ENCODE measurements at places on chromosomes 7 and 10.

- peak; percentile 52 for DNase-seq
Observed at GRCh38 chr10:26430641-26431163, 7.4 kb upstream of the APBB1IP start.

- DNase-seq: peak; percentile 75
Observed at GRCh38 chr7:604001-604883, 84.6 kb upstream of the PDGFA start.

- no peak for DNase-seq
Observed at GRCh38 chr7:22765609-22766008, 38.6 kb downstream of the IL6 start.

- DNase-seq: no peak
Observed at GRCh38 chr10:11782793-11783557, 40.2 kb upstream of the PROSER2 start.

DNA sequence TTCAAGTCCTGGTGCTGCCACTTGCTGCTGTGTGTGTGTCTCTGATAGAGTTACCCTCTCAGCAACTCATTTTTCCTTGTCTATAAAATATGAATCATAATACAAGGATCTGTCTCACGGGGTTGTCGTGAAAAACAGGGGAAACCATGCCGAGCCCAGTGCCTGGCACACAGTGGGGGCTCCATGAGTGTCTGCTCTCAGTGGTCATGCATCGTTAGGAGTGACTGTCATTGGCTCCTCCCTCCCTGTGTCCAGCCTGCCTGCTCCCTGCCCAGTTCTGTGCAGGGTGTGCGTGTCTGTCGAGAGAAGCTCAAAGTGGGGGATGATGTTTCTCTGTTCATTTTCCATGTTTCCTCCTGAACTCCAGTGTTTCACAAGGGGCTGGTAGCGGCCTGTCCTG lies 83.6 kb upstream of the LRRC4 start:
- DNase-seq: no peak

GRCh38 chr7:85659364-85659763 lies 472.5 kb upstream of the SEMA3D start:
- DNase-seq: peak; percentile 51

- no peak for DNase-seq
Observed at GRCh38 chr7:138746073-138746472, 44.9 kb upstream of the SVOPL start.

GRCh38 chr10:112844681-112845544 lies 105.1 kb upstream of the TCF7L2 start:
- DNase-seq: no peak

DNA sequence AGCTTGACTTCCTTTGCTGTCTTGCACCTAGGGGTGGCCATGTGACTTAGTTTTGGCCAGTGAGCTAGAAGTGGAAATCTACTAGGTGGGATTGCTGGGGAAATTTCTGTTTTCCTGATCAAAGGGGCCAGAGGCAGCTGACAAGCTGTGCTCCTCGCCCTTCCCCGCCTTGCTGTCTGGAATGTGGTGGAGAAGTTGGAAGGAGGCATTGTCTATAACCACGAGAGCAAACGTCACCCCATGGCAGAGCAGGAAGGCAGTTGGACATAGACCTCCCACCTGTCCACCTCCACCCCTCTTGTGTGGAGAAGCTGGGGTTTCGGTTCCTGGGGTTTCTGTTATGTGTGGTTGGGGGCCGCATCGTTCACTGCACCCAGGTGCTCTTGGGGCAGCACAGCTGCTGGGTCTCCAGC lies 7.3 kb downstream of the SFRP5 start:
- DNase-seq: no peak

DNA sequence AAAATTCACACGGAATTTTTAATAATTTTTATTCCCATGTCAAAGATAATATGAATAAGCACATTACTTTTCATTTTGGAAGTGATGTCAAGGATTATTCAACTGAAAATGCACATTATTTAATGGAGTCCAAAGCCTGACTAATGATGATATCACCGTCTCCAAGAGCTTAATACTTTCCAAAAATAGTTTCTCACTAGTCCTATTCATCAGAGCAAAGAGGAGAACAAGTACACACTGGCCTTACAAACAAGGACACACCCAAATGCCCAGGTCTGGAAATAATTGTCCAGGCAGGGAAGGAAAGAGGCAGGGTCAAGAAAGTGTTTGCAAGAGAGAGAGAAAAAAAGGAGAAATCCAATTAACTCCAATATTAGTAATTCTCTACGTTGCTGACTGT lies 216.8 kb upstream of the CCDC6 start:
- no peak for DNase-seq

DNA sequence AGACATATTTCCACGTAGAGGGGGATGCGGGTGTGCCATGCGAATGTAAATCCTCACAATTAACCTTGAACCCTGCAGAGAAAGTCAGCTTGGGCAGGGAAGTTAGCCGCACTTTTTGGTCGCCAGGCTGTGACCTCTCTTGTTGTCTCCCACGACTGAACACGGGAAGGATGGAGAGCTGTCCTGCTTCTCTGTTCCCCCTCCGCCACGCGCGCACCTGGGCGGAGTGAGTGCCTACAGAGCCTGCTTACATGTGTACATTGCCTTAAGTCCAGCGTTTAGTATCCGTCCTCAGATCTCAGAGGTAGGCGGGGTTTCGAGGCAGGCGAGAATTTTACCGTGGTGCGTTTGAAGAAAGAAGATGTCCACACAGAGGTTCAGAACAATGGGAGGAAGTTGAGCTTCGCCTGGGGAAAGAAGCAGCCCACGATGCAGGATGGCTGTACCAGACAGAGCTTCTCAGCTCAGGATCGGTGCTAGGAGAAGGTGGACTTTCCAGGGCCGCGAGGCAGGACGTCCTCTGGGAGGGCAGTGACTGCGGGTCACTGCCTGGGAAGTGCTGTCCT lies 482 bp upstream of the ERCC6 start:
- DNase-seq: peak; percentile 82

DNA sequence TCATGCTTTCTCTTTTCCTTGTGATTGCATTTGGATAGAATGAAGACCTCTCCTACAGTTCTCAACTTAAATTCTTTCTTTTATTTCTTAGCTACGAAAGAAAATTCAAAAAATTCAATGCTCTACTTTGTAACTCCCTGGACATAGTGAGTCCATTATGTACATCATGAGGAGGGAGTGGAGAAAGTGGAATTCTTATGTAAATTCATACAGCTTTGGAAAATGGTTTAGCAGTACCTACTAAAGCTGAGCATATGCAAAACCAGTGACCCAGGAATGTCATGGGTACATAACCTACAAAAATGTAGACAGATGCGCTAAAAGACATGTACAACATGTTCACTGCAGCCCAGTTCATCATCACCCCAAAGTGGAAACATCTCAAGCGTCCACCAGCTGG lies 8.8 kb upstream of the PRKCQ start:
- DNase-seq: no peak

DNA sequence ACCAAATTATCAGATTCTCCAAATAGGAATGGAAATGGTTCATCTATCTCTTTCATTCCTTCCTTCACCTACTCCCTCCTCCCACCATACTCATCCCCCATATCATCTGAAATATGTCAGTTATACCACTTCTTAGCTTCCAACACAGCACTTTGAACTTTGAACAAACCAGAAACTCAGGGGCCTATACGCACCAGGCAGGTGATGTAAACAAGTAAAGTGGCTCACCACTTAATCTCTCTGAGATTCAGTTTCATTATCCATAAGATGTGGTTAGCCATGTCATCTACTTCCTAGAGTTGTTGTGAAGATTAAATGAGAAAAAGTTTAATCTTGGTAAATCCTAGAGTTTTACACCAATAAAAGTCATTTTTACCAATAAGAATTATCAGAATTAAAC lies 65.9 kb upstream of the LRRN3 start:
- no peak for DNase-seq

- no peak for DNase-seq
Observed at GRCh38 chr7:135831455-135832195, 83.0 kb upstream of the FAM180A start.

DNA sequence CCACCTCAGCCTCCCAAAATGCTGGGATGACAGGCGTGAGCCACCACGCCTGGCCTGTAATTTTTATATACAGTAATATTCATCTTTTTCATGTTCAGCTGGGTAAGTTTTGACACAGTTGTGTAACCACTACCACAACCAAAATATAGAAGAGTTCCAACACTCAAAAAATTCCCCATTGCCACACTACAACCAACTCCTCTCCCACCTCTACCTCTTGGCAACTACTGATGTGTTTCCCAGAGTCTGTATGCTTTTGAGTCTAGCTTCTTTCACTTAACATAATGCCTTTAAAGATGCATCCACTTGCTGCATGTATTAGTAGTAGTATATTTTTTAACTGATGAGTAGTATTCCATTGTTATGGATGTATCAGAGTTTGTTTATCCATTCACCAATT lies 90.7 kb downstream of the SRPK2 start:
- DNase-seq: no peak

GRCh38 chr10:37535459-37536246 lies 321.8 kb downstream of the ZNF248 start:
- no peak for DNase-seq

- no peak for DNase-seq
Observed at GRCh38 chr10:79453392-79453791, 8.0 kb upstream of the ZCCHC24 start.

DNA sequence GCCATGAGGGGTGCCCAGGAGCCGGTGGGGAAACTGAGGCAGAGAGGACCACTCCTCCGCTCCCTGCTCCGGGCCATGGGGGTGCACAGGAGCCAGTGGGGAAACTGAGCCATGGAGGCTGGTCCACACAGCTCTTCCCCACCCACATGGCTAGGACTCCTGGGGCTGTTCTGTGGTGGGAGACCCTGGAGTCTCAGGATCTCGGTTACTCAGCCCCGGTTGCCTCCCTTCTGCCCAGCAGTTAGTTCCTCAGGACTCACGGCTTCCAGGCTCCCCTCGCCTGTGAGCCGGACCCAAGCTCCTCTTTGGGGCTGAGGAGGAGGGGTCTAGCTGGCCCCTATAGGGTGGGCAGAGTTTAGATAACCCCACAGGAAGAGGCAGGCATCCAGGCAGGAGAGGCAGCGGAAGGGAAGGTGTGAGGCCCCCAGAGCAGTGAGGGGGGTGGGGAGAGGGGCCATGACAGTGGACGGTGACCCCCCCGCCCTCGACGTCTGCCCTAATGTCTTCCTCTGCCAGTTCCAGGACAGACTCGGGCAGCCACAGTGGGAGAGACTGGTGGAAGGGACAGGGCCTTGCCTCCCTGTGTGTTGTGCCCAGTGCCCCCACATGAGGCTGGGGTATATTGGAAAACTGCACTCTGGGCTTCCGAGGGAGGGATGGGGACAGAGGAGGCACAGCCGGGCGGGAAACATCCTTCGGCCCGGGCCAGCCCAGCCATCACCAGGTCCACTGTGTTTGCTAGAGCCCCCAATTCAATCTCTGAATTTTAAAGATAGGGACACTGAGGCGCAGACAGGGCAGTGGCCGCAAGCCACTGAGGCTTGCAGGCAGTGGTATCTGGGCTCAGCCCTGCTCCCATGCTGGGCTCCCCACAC lies 4.3 kb downstream of the ELFN1 start:
- peak; percentile 43 for DNase-seq

GRCh38 chr10:71970331-71970730 lies 6.1 kb downstream of the CHST3 start:
- DNase-seq: peak; percentile 81

- no peak for DNase-seq
Observed at GRCh38 chr7:12765431-12766100, 78.1 kb downstream of the ARL4A start.

DNA sequence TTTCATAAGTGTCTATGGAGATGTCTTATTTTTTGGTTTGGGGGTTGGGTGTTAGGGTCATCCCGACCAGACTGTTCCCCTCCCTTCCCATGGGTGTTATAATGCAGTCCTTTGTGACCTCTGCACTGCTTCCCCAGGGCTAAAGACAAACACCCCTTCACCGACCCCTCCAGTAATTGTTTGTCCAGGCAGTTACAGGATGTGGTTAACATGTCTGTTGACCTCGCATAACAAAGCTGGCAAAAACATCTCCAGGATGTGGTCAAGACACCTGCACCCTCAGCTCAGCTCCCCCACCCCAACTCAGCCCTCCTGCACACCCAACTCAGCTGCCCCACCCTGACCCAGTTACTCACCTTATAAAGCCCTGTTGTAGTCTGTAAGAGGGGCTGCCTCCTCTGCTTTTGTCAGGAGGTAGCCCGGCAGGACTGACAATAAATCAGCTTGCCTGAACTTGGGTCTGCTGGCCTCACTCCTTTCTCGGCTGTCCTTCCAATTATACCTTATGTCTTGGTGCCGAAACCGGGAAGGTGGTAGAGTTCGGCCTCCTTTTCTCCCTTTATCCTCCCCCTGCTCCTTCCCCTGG lies 102.2 kb downstream of the ZNF92 start:
- DNase-seq: peak; percentile 71

DNA sequence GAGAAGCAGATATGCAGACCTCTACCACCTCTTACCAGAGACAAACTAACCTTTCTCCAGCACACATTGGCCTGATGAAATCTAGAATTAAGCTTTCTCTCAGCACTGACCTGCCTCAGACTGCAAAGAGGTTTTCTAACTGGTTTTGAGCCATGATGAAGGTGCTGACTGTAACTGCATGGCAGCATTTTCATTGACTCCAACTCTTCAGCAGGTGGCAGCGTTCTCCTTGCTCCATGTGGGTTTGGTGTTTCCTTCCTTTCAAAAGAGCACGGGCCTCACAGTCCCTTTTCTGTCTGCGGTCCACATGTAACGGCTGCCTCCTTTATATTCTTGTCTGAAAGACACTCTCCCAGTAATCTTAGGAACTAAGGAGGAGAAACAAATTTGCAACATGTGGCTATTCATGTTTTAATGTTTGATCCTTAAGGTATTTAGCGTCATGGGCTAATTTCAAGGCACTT lies 12.6 kb downstream of the KLLN start:
- peak; percentile 81 for DNase-seq

DNA sequence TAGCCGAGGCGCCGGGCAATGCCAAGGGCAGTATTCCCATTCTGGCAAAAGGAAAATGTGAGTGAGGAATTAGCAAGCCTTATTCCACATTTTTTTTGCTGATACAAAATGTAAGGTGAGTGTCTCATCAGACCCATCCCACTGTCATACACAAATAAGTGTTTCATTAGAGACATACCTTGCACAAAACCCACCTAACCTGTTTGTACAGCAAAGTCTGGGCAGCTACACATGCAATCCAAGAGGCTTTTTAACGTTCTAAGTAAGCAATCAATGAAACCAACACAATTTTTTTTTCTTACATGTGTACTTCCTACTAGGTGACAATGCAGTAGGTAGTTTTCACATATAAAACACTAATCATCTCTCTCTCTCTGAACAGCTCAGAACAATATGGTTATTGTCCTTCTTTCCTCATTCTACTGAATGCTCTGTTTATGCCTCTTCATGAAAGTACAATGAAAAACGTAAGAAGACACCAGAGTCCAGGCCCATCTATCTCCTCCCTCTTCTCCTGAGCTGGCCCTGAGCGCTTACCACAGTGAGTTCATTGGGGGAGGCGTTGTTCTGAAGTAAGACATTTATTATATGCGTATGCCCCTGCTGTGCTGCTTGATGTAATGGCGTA lies 217.2 kb downstream of the ANK3 start:
- DNase-seq: no peak

DNA sequence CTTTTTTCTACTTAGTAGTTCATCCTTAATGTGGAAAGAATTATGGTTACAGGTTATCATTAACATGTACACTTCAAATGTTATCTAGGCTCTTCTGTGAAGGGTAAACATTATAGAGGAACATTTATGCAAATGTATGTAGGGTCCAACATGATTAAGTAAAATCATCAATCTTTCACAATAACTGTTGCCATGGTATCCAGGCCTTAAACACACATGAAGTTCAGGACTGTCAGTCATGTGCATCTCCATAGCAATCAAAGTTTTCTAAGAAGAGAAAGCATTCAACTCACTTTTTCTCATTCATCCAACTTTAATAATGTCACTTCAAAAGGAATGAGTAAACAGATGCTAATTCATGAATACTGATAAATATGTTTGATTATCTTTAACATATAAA lies 83.6 kb downstream of the DNAJC1 start:
- no peak for DNase-seq

GRCh38 chr7:107007892-107008287 lies 36.6 kb upstream of the PRKAR2B start:
- peak; percentile 62 for DNase-seq

Data from islet precursor cell (in vitro differentiated cells).